Fibroblast of lung (primary cell): ENCODE measurements at places on chromosomes 1 and 21. TPM values are rescaled to one million over a fixed set of nuclear protein-coding genes. Genes with fewer than 3 reads are reported as not detected.
A peak's percentile ranks its signal among the peaks of the same experiment; 100 is the strongest.

TSPAN1 gene
- 0.17 and 0.26 TPM in 2 replicates for total RNA-seq

OR10J1 gene
- total RNA-seq = not detected in 2 replicates

- no peaks in the 10 kb centered on the region for H3K36me3 ChIP-seq
- no peak for DNase-seq
- no peaks in the 10 kb centered on the region for H3K27me3 ChIP-seq
- H3K4me3 ChIP-seq = no peak overlapping the region
- no peak overlapping the region for H3K27ac ChIP-seq
Measured at GRCh38 chr1:119858126-119858525, 38.2 kb downstream of the ADAM30 start.

- peak overlapping the region; percentile 49 for H3K27ac ChIP-seq
- no peaks in the 10 kb centered on the region for H3K27me3 ChIP-seq
- peaks cover 9% of the 10 kb centered on the region for H3K36me3 ChIP-seq
- H3K4me3 ChIP-seq = no peak overlapping the region
Measured at GRCh38 chr1:162709870-162710269, 77.6 kb downstream of the DDR2 start.

LMX1A gene
- not detected in 2 replicates for total RNA-seq

DNA sequence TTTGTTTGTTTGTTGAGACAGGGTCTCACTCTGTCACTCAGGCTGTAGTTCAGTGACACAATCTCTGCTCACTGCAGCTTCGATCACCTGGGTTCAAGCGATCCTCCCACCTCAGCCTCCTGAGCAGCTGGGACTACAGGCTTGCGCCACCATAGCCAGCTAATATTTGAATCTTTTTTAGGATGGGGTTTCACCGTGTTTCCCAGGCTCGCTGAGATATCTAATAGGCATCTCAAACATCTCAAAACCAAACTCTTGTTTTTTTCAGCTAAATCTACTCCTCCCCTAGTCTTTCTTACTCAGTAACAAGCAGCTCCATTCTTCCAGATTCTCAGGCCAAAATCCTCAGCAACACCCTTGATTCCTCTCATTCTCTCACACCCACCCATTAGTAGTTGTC lies 22.0 kb upstream of the SRRM1 start:
- no peak overlapping the region for H3K4me3 ChIP-seq
- no peaks in the 10 kb centered on the region for H3K4me1 ChIP-seq
- H3K36me3 ChIP-seq = no peaks in the 10 kb centered on the region
- peaks cover 8% of the 10 kb centered on the region for H3K27me3 ChIP-seq

- no peaks in the 10 kb centered on the region for H3K36me3 ChIP-seq
- peaks cover 22% of the 10 kb centered on the region for H3K4me1 ChIP-seq
- peak; percentile 68 for DNase-seq
- peak overlapping the region; percentile 34 for H3K27ac ChIP-seq
- H3K27me3 ChIP-seq = no peaks in the 10 kb centered on the region
Measured at GRCh38 chr1:77534456-77534855, 148.0 kb downstream of the ZZZ3 start.
